Stimulated activated CD4-positive, alpha-beta T cell treated with anti-CD3 and anti-CD28 coated beads, Interleukin-4, amount 100 ng/mL, for 24 hours (primary cell): ENCODE measurements at places on chromosomes 16 and 17.

- no peak for DNase-seq
These were observed 118.1 kb downstream of the STXBP4 start for GRCh38 chr17:55086635-55087058.

- no peak for DNase-seq
These were observed 25.5 kb downstream of the ACTG1 start for GRCh38 chr17:81487089-81487486.

- DNase-seq: no peak
These were observed 188.6 kb downstream of the DNAH9 start for GRCh38 chr17:11786711-11787438.

GRCh38 chr16:46949241-46949892 is 24.1 kb downstream of the DNAJA2 start:
- DNase-seq: peak; percentile 53

GRCh38 chr17:19398301-19399181 is 11.6 kb upstream of the MFAP4 start:
- DNase-seq: no peak

- peak; percentile 44 for DNase-seq
These were observed 513 bp downstream of the CRLF3 start for GRCh38 chr17:30824002-30824355.

- no peak for DNase-seq
These were observed 22.3 kb downstream of the CD300LF start for GRCh38 chr17:74690409-74690825.

GRCh38 chr17:54085934-54086333 is 263.2 kb downstream of the KIF2B start:
- no peak for DNase-seq

DNA sequence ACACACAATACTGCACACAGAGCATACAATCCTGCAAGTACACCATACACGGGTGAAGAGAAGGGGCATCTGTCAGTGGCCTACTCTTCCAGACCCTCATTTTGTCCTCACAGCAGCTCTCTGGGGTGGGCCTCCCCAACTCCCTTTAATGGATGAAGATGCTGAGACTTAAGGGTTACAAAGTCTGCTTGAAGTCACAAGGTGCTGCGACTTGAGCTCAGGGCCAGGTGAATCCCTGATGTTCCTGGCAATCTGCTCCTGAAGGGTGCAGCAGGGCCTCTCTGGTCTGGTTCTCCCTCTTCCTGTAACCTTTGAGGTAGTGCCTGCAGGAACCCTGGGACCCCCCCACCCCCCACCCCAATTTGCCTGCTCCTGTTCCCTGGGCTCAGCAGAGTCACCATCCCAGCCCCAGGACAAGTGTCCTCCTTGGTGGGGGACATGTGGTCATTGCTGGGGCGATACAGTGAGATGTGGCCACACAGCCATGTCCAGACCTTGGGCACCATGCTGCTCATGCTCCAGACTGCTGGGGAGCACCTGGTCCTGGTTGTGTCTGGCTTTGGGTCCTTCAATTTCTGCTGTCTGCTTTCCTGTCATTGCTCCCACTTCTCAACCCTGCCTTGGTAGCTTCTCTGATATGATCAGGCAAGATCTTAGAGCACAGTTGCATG is 107.5 kb downstream of the METRNL start:
- no peak for DNase-seq

GRCh38 chr17:69960755-69961154 is 114.3 kb upstream of the KCNJ16 start:
- no peak for DNase-seq

- DNase-seq: no peak
These were observed 21.0 kb upstream of the G6PC1 start for GRCh38 chr17:42879596-42879985.

- DNase-seq: no peak
These were observed 15.1 kb downstream of the ADCY7 start for GRCh38 chr16:50281391-50282009.

GRCh38 chr16:65099607-65100006 is 22.3 kb downstream of the CDH11 start:
- DNase-seq: no peak

DNA sequence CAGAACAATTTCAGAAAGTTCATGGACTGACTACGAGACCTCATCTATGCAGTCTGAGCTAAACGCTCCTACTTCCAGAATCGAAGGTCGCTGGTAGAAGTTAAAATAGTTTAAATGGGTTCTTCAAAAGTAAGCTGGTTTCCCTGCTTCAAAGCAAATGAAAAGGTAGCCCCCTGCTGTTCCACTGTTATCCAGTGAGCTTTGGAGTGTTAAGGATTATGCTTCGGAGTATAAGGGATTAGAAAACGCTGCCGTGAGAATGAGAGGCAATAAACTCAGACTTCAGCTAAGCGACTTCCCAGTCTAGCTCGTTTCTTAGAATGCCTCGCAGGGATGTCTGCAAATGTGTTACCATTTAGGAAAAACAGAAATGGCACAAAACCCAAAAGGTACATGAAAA is 12.4 kb downstream of the MLYCD start:
- no peak for DNase-seq

- DNase-seq: no peak
These were observed 6.6 kb downstream of the HS3ST6 start for GRCh38 chr16:1911467-1912214.

GRCh38 chr17:61409301-61410112 is 9.9 kb downstream of the TBX2 start:
- DNase-seq: no peak

GRCh38 chr16:56349086-56349415 is 76.3 kb downstream of the AMFR start:
- no peak for DNase-seq

DNA sequence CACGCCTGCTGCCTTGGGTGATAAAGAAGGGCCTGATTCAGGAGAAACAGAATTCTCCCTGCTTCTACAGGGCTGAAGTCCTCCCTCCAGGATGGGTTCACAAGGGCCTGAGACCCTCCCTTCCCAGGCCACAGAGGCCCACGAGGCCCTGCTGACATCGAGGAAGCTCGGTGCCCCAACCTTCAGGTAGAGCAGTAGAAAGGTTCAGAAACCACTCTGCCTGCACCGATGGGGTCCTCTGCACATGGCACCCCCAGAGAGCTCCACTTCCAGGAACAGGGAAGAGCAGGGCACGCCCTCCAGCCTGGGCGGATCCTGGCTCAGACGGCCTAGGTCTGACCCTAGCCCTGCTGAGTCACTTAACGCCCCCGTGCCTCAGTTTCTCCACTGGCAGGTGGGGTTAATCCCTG is 773 bp downstream of the CENPX start:
- DNase-seq: no peak

DNA sequence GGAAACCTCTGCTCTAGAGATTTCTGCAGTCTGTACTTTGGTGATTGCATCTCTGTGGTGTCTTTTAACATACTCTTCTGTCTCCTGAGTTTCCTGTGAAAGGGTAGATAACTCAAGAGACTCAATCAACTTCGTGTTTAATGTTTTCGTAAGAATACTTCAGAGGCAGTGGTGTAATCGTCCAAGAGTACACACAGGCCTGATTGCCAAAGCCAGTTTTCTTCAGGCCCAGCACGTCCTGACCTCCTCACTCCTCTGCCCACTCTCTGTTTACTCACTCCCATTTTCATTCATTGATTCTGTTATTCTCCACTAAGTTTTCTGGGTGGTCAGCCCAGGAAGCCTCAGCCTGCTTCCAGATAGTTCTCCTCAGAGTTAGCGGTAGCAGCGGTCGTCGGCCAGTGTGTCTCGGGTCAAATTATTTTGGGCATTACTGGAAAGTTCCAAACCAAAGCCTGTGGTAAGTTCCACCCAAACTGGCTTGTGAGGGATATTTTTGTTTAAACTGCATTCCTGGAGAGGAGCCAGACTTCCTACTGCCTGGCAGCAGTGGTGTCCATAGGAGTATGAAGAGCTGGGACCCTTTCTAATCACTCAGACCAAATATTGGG is 293.2 kb downstream of the WWOX start:
- no peak for DNase-seq

DNA sequence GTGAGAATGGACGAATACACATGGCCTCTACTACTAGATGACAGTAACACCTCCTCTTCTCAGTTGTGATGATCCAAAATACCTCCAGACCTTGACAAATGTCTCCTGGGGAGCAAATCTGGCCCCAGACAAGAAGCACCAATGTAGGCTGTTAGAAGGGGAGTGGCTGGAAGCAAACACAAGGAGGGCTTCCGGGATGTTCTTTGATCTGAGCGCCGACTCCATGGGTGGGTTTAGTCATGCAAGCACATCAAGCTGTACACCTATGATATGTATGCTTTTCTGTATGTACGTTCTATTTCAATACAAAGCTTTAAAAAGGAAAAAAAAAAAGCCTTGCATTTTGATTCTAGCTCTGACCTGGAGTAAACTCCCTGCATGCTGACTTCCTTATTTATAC is 61.4 kb downstream of the ARHGAP17 start:
- no peak for DNase-seq

GRCh38 chr16:77562497-77562896 is 127.7 kb upstream of the ADAMTS18 start:
- DNase-seq: no peak

GRCh38 chr17:61567045-61567802 is 23.8 kb downstream of the NACA2 start:
- DNase-seq: no peak

DNA sequence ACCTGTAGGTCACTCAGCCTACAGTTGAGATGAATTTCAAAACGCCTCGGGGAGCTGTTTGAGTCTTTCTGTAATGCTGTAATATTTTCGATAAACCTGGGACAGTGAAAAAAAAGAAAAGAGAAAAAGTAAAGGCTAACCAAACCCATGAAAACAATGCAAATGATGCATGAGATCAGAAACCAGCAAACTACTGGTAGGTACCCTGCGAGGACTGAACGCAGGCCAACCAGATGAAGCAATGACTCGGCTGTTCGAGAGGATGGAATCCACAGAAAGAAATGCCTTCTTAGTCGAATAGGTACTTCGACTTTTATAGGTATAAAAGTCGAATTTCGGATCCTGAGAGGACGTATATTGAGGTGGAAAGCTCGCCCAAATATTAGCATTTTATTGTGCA is 509 bp upstream of the ATAD5 start:
- no peak for DNase-seq
